Osteoblast (primary cell): ENCODE measurements at places on chromosomes 12 and 14.

DNA sequence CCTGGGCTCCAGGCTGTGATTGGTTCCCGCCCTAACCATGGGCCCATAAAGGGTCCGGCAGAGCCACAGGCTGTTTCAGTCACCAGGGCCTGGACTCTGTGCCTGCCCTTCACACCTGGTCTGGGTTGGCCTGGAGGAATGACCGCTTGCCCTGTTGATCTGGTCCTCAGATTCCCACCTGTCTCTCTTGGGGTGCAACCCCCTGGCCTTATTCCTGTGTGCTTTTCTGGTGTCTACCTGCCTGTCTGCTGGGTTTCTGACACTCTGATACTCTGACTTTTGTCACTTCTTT is 2.9 kb upstream of the KRT83 start:
- DNase-seq, result peak; percentile 30

DNA sequence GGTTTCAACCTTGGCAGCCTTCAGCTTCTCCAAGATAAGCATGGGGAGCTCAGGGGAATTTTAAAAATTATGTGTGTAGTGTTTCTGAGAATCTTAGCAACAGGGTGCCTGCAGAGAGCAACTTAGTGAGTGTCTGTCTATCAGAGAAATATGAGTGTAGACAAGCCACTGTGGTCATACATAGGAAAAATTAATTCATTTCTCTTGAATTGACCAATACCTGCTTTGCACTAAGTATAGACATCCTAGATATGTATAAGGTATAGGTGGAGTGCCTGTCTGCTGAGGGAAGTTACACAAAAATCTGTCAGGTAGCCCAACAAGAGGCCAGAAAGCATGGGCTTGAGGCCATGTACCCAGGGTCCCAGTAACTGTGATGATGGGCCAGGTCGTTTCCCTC is 20.7 kb downstream of the HELB start:
- no peak for DNase-seq

DNA sequence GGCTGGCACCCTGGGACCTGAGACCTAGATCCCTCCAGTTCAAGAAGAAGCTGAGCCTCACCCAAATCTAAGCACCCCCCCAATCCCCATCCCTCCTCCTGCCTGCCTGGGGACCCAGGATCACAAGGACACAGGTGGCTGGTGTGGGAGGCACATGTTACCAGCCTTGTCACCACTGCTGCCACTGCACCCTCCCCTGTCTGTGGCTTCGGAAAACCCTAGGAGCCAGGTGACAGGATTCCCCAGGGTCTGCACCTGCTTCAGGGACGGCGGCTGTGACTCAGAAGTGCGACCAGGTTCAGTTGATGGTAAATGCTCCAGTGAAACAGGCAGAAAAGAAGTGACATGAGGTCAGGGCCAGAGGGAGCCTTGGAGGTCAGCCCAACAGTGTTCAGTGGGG is 62.8 kb upstream of the FAM222A start:
- DNase-seq, result no peak

DNA sequence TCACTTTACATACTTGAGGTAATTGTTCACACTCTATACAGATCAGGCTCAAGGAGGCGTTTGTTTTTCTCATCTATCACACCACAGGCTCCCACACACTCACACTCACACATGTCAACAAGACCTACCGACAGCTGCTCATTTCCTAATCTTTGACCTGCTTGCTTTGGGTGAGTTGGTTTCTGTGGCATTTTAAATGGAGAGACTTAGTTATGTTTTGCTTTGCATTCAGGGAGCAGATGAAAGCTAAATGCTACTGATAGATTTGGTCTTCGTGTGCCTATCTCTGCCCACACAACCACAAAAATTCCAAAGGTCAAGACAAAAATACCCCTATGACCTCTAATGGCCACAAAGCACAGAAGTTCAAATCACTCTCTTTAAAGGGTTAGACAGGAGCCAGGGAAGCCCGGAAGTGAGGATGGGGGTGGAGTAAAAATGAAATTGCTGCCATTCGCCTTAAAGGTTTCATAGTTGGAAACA is 203.5 kb upstream of the G2E3 start:
- DNase-seq, result peak; percentile 73

DNA sequence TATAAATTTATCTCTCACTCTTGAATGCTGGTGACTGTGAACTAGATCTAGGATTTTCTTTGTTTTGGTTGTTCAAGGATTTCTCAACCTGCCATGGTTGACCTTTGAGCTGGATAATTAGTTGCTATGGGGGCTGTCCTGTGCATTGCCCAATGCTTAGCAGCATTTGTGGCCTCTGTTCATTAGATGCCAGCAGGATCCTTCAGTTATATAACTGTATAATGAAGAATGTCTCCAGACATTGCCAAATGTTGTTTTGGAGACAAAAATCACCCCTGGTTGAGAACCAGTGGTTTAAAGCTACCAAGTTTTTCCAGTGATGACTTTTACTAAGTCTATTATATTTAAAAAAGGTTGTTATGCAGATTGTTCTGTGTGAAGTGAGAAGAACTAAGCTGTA is 147.9 kb upstream of the STXBP6 start:
- no peak for DNase-seq

DNA sequence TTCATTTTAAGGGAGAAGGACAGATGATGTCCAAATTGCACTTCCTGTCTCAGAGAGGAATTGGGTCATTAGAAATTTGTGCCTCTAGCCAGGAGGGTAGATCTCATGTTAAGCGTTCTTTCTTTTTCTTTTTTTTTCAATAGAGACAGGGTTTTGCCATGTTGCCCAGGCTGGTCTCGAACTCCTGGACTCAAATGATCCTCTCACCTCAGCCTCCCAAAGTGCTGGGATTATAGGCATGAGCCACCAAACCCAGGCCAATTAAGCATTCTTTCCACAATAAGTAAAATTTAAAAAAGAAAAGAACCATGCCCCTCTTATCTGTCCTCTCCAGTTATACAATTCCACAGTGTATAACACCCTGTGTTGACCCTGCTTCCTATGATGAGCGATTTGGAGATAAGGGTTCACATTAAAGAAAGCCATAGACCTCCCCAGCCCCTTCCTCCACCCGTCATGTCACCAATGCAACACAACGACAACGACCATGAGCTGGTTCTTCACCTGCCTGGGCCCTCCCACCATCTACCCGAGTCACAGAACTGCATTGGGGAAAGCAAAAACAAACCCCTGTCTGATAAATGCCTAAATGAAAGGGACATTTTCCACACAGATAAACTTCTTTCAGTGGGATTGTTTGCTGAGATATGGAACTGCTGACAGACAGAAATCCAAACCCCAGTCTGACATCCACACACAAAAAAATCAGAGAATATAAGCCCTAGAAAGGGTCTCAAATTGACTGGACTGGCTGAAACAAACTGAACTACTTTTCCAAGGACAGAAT is 37.3 kb downstream of the SSH1 start:
- no peak for DNase-seq

DNA sequence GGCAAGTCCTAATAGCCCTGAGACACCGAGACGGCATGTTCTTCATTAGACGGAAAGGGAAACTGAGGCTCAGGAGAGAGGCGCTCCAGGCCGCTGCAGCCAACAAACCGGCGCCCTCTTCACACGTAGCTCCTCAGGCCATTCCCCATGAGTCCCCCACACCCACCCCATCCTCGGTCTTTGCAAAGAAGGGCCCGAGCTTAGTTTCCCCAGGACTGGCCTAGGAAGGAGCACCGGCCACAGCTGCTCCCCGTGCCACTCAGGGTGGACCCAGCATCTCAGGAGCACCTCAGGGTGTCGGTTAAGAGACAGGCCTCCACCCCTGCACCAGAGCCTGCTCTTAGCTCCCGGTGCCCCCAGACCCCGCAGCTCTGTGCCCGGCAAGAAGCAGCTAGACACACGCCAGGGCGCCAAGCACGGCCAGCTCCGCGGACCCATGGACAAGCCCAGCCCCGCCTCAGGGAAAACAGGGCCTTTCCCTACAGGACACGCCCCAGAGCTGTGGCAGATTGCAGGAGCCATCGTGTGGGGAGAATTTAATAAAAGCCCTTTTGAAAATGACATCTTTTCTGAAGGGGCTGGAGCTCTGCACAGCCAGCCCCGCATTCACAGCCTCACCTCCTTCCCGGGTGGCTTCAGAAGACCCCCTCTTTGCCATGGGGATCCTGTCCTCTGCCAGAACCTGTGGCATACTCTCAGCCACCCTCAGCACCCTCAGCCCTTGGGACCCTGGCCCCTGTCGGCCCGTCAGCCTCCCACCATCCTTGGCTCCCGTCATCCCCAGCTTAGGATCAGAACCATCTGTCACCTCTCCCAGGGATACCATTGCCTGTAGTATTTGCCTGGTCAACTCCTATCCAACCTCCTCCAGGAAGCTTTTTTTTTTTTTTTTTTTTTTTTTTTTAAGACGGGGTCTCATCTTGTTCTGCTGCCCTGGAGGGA is 59.7 kb downstream of the LGMN start:
- DNase-seq, result no peak

DNA sequence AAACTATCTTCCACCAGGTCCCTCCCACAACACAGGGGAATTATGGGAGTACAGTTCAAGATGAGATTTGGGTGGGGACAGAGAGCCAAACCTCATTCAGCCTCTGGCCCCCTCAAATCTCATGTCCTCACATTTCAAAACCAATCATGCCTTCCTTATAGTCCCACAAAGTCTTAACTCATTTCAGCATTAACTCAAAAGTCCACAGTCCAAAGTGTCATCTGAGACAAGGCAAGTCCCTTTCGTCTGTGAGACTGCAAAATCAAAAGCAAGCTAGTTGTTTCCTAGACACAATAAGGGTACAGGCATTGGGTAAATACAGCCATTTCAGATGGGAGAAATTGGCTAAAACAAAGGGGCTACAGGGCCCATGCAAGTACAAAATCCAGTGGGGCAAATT is 147.6 kb downstream of the RAD51B start:
- DNase-seq, result no peak

GRCh38 chr14:44448951-44449358 is 58.1 kb downstream of the FSCB start:
- DNase-seq, result no peak

DNA sequence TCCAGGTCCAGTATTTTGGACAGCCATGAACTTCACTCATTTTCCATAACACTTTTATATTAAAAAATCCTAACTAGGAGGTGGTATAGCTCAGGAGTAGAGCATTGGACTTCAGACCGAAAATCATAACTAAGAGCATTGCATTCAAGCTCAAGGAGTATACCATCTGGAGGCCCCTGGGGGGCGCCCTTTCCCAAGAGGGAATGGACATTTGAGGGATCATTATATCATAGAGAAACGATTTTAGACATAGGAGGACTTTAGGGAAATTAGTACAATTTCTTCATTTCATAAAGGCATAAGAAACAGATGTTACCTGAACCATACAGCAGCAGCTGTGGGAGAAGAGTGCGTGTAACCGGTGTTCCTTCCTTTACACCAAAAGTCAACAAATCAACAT is 5.2 kb upstream of the ATG14 start:
- DNase-seq, result no peak

DNA sequence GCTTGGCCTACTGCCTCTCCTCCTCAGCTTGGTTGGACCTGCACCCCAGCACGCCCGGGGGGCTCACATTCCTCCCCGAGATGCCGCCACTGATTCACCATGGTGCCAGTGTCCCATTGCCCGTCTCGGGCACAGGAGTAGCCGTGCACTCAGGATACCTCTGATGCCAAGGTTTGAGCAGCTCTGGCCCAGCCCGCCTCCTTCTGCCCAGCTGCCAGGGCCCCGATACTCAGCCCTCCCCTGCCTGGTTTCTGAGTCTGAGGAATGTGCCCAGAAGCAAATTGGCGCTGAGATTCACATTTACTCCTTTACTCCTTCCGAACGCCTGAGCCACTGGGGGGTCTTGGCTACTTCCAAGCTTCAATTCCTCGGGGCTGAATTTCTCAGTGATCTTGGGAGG is 63.5 kb downstream of the NINJ2 start:
- DNase-seq, result no peak

GRCh38 chr14:75049731-75050201 is 1.5 kb downstream of the MLH3 start:
- DNase-seq, result no peak

DNA sequence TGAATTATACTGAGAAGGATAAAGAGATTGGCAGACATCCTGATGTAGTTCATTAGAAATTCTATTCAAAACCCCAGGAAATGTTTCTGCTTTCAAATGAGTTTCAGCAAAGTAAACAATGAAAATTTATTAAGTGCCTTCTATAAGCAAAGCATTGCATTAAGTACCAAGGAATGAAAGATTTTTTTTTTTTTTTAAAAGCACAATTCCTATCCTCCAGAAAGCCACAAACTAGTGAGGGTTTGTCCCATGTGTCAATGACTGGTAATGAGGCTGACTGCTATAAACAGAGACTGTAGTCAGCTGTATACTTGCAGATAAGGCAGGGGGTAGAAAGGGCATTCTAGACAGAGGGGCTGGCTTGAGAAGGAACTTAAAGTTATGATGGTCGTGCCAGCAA is 6.7 kb downstream of the ANO4 start:
- no peak for DNase-seq

- no peak for DNase-seq
These were observed 40.0 kb downstream of the OSBPL8 start for GRCh38 chr12:76519538-76519937.

DNA sequence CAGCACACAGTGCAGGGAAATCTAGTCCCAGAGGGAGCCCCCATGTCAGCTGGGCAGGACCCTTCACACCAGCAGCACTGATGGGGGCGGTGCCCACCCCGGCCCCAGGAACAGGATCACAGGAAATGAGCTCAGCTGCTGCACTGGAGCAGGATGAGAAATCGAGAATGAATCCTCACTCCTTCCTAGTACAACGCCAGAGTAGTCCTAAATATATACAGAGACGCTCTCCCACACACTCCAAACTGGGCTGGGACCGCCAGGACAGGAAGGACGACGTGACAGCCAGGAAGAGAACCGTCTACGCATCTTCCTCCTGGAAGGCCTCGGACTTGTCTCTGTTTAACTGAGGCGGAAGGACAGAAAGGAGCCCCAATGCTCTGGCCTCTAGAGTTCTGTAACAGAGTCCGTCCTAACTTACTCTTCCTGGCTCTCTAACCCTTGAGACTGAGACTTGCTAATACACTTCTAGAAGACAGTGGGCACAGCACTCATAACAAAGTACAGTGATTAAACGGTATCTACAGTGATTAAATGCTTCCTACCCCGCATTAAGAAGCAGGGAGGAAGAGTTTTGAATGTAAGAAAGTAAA is 33.4 kb downstream of the CDC42BPB start:
- peak; percentile 94 for DNase-seq
